ENCODE measurements at places on chromosomes 1 and 21.

DNA sequence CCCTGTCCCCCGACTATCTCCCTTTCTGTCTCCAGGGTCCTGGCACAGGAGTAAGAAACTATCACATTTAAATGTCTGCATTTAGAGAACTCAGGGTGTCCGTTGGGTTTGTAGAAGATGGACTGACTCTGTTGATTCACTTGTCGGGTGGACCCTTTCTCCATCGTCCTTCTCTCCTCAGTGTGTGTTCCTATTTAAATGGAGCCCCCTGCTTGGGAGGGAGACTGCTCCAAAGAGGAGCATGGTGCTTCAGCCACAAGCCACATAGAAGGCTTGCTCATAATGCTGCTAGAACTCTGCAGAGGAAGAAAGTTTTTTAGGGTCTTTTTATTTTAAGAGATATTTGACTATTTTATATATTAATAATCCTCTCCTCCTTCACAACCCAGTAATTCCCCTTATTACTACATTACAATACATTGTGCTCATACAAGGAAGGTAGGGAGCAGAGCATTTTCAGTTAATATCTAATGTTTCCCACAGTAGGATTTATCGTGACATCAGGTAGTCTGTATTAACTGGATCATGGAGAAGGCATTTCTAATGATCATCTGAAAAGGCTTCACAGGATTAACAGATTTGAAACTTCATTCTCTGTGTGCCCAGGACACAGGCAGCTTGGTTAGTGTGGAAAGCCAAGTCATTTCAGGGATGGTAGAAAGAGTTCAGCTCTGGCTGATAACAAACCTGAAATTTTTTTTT is 13.8 kb downstream of the FGGY start:
- DNase-seq = no peak

DNA sequence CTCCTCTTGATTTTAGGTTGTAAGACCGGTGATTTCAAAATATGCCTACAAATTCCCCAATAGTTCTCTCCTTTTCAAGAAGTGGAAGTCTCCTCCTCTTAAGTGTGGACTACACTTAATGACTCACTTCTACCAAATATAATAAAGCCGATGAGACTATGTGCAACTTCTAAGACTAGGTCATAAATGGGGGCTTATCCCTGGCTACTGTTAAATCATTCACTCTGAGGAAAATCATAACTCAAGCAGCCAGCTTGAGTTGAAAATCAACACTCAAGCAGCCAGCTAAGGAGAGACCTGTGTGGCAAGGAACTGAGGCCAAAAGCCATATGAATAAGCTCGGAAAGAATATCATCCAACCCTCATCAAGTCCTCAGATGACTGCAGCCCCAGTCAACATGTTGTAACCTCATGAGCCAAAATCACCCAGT is 49.6 kb upstream of the PSMG1 start:
- no peak for DNase-seq

- DNase-seq = no peak
These were observed 20.6 kb downstream of the ABCD3 start for GRCh38 chr1:94438692-94439276.

DNA sequence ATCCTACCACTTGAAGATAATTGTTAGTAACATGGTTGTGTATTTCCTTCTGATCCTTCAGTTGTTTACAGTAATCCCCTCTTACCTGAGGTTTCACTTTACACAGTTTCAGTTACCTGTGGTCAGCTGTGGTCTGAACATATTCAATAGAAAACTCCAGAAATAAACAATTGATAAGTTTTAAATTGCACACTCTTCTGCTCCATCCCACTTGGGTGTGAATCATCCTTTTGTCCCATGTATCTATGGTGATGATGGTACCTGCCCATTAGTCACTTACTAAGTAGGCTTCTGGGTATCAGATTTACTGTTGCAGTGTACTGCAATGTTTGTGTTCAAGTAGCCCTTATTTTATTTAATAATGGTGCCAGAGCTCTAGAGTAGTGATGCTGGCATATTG is 62.5 kb downstream of the OSBPL9 start:
- no peak for DNase-seq

DNA sequence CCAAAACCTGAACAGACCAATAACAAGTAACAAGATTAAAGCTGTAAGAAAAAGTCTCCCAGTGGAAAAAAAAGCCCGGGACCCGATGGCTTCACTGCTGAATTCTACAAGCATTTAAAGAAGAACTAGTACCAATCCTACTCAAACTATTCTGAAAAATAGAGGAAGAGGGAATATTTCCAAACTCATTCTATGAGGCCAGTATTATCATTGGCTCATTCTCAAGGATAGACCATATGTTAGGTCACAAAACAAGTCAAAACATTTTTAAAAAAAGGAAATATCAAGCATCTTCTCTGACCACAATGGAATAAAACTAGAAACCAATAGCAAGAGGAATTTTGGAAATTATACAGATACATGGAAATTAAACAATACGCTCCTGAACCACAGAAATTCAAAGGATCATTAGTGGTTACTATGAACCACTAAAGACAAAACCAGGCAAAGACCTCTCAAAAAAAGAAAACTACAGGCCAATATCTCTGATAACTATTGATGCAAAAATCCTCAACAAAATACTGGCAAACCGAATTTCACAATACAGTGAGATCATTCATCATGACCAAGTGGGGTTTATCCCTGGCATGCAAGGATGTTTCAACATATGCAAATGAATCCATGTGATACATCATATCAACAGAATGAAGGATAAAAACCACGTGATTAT is 13.9 kb upstream of the IL20 start:
- DNase-seq = no peak

GRCh38 chr1:56289260-56289659 is 290.1 kb downstream of the PLPP3 start:
- DNase-seq = no peak

DNA sequence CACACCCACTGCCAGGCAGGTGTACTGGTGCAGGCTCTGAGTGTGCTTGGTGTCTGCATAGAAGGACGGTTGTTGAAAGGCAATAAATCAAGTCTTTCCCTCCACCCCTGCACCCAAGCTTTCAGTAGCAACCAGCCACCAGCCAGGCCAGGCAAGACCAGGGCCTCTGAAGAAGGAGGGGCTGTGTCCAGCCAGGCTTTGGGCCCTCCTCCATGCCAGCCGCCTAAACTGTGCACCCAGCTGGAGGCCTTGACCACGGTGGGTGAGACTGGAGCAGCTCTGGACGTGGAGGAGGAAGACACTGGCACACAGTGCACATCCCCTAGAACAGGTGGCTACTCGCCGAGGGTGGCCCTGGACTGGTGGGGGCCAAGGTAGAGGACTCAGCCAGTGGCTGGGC is 4.9 kb downstream of the OLIG2 start:
- DNase-seq = no peak

- no peak for DNase-seq
These were observed 34.4 kb downstream of the ADCY10 start for GRCh38 chr1:167879508-167879907.

- DNase-seq = no peak
These were observed 25.8 kb upstream of the THEM4 start for GRCh38 chr1:151935154-151935553.

- DNase-seq = no peak
These were observed 101.7 kb downstream of the NEK7 start for GRCh38 chr1:198258491-198258890.

DNA sequence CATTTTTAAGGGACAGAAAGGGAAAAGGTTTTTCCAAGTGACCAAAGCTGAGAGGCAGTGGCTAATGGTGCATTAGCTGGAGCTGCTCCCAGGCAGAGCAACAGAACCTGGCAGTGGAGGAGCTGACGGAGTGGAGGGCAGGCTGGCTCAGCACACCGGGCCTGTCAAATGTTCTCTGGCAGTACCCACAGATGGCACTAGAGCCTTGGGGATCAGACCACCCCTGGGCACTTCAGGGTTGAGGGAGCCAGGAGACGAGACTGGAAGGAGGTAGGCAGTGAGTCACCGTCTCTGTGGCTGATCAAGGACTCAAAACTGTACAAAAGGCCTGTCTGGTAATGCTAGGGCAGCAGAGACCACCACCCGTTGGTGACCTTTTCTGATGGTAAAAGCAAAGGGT is 121.7 kb upstream of the KIAA0040 start:
- no peak for DNase-seq

DNA sequence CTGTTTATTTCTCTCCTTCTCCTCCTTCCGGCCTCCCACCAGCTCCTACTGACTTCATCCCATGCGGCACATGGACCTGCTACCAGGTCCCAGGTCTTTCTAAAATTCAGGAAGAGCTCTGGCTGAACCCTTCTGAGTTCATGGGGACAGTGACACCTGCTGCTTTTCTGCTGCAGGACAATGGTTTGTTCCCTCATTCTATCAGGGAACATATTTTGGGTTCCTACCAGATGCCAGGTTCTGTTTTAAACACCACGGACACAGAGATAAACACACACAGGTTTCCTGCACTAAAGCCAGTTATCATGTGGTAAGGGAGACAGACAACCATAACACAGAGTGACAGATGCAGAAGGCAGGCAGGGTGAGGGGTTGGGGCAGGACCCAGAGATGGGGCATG is 114.0 kb upstream of the RAB4A start:
- no peak for DNase-seq

DNA sequence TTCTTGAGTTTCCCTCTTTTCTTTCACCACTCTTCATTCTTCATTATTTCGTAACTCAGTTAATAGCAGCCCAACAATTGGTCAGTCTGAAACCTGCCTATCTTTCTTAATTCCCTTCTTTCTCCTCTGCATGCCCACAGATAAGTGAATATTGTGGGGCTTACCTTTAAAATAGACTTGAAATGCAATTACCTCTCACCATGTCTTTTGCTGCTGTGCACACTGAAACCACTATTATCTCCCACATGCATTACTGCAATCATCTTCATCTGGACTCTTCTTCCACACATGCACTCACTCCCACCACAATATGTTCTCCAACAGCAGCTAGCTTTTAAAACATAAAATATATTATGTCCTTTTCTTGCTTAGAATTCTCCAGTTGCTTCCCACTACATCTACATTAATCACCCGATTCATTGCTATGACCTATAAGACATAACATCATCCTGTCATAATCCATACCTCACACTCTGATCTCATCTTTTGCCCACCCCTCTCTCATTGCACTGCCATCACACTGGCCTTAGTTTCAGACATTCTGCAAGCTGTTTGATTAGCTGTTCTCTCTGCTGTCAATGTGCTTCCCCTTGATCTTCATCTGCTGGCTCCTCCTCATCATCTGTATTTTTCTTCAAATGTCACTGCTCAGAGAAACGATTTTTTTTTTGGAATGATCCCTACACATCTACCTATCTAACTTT is 304.8 kb downstream of the PTPRC start:
- no peak for DNase-seq

- no peak for DNase-seq
These were observed 10.5 kb downstream of the EIF3I start for GRCh38 chr1:32232558-32233304.

GRCh38 chr1:187622545-187622944 is 793.8 kb downstream of the PLA2G4A start:
- DNase-seq = no peak

- no peak for DNase-seq
These were observed 8.5 kb downstream of the CGN start for GRCh38 chr1:151519667-151520066.

DNA sequence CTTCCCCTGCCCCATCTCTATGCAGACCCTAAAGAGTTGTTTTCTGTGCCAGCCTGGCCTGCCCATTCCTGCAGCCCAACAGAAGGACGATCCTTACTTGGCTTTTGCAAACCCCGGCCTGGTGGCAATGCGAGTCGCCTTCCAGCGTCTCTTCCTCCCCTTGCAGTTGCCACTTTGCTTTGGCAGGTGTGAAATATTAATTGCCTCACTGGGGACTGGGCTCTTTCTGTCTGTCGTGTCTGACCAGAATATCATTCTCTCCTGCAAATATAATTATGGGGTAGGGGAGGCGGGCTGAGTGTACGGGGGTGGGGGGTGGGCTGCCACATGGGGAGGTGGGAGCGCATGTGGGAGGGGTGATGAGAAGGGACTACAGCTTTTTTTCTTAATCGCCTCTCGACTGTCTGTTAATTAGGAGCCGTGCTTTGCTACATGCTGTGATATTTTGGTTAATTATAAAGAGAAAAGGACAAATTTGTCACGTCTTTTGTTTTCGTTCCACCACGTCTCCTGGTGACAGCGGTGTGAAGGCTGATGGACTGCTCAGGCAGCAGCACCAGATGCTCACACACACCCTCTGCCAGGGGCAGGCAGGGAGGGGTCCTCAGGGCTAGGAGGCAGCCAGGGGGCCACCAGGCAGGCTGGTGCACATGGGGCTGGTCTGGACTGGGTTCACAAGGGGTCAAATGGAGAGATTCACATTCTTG is 80.1 kb upstream of the CD34 start:
- DNase-seq = no peak

- DNase-seq = no peak
These were observed 98.6 kb downstream of the OMA1 start for GRCh38 chr1:58447886-58448285.

- no peak for DNase-seq
These were observed 96.7 kb downstream of the MRPL37 start for GRCh38 chr1:54296666-54297065.

DNA sequence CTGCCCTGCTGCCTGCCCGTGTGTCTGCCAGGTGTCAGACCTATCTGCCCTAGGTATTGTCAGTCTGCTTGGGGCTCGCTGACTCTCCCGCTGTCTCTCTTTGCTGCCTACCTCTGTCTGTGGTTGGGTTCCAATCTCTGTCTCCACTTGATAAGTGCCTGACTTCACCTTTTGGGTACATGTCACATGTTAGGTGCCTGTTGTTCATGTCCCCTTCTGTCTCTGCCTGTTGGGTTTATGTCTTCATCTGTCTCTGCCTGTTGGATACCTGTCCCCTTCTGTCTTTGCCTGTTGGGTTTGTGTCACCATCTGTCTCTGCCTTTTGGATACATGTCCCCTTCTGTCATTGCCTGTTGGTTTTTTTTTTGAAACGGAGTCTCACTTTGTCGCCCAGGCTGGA is 14.6 kb downstream of the RPS6KA1 start:
- no peak for DNase-seq

DNA sequence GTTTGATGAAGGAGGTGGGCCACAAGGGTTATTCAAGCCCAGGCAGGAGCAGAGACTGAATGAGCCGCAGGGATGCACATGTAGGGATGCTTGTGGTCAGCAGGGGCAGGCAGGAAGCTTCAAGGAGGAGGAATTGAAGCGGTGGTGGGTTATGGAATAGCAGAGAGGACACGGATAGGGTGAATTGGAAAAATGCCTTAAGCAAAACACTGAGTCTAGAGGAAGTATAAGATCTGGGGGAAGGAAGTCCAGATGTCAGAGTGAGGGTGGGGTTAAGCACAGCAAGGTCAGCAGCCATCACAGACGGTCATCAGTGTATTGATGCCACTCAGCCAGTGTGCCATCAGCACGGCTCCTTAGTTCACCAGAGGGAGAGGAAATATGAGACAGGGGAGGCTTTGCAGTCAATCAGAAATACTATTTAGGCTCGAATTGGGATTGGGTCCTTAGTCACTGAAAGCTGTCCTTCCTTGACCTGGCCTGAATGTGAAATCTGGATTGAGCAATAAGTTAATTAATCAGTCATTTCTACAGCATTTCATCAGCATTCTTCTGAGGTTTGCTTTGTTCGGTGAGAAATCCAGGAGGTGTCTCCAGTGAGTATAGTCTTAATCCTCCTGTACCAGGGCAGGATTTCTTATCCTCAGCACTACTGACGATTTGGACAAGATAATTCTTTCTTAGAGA is 6.0 kb upstream of the LCE1F start:
- DNase-seq = no peak
